ENCODE measurements at places on chromosomes 2 and 18.

DNA sequence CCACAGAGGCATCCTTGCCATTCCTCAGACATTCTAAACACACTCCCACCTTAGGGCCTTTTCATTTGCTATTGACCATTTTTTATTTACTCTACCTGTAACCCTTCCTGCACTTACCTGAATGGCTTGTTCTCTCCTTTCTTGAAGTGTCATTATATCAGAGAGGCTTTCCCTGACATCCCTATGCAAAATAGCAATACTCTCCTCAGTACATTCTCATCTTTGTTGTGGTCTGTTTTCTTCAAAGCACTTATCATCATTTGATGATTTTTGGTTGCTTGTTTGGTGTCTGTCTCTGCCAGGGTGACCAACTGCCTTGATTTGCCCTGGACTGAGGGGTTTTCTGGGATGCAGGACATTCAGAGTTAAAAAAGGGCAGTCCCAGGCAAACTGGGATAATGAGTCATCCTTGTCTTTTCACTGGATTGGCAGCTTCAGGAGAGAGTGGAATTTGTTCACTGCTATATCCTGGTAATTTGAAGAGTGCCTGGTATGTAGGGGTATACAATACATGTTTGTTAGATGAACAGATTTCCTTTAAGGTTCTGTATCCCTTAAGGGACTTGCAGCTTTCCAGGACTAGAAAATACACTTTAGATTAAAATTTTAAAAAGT lies 102.4 kb downstream of the BABAM2 start:
- no peak for DNase-seq

DNA sequence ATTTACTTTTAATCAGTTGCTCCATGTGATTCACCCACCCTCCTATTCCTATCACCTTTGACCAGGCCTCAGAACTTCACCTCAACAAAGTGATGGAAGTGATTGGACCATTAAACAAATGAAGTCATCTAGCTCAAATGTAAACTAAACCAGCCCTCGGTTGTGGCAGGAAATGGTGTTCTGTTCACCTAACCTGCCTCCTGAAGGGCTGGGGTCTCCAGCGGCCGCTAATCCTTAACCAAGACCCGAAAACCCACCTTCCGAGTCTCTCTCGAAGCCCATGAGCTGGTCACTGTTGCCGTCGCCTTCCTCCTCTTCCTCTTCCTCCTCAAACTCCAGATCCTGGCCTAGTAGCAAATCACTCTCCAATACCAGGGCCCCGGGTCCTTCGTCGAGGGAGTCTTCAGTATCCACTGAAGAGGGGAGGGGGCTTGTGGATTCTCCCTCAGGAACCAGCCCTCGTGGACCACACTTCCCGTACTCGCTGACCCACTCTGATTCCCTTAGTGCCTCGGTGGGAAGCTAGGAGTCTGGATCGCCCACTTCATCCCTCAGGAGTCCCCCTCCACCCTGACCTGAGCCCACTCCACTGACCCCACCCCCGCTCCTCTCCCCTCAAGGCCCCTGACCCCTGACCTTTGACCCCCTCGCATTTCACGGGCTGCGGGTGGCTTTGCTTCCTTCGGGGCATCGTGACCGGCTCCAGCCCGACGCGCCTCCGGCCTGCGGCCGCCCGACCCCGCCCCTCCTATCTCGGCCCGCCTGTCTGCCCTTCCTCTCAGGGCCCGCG lies 503 bp downstream of the ZNF513 start:
- DNase-seq = no peak

- no peak for DNase-seq
Observed at GRCh38 chr18:453400-453799, 47.1 kb downstream of the COLEC12 start.

GRCh38 chr2:19868224-19868623 lies 33.6 kb downstream of the TTC32 start:
- no peak for DNase-seq

DNA sequence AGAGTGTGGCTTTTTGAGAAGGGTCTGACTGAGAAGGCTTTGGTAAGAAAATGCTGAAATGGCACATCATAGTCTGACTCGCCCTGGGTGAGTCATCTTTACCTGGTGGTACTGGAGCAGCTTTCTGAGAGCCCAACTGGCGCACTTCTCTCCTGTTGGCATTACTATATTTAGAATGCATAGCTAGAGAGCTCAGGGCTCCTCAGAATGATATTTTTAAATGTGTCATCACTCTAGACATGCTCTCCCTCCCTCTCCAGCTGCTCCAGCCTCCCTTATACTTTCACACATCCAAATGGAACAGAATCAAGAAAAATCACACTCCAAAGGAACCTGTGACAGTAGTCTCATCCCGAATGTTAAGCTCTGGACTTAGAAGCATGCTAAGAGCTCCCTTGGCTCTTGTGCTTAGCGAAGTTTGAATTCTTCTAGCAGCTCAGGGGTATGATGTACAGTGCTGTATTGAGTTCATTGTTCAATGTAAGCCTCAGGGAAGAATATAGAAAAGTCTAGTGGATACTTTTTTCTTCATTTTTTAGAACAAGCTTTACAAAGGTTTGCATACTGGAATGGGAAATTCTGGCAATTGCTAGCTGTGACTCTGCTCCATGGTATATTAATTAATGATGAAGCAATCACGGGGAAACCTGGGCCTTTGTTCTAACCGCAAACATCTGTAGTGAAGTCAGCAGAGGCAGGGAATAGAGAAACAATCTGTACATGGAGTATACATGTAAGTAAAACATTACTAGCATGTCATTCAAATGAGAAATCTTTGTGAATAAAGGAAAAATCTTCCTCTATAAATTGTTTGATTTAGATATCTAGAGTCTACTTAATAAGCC lies 751.2 kb upstream of the NRXN1 start:
- no peak for DNase-seq

DNA sequence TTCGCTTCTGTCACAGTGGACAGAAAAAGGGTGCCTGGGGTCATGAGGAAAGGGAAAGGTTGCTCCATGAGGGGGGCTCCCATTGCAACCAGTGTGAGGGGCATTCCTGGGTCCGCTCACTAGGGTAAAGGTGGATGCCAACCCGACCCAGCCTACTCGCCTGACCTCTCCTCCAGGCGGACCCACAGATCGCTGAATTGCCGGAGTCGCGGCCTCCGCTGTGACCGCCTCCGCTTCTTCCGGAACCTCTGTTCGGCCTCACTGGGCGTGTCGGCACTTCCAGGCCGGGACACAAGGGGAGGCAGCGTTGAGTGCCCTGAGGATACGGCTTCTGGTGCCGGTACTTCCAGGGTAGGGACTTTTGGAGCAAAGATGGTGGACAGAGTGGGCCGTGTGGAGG lies 57.1 kb downstream of the TRABD2A start:
- DNase-seq = no peak

Data from stimulated activated CD4-positive, alpha-beta T cell treated with anti-CD3 and anti-CD28 coated beads, Interleukin-1b, Interleukin-23, amount 100 ng/mL, for 1 hour (primary cell).